Left renal cortex interstitium (tissue), 4 donors: ENCODE measurements at places on chromosomes 4 and X. TPM values are rescaled to one million over a fixed set of nuclear protein-coding genes. Genes with fewer than 3 reads are reported as not detected.

ASB9 gene
- 14.5 TPM for polyA plus RNA-seq

CLDN34 gene
- polyA plus RNA-seq = 0.09 TPM

NKX3-2 gene
- 0.06 TPM for polyA plus RNA-seq

FGB gene
- 5.9 TPM for polyA plus RNA-seq

TLR1 gene
- polyA plus RNA-seq = 3.3 TPM

RNF128 gene
- polyA plus RNA-seq = 11.6 TPM
